Dorsolateral prefrontal cortex (tissue), 122 donors: ENCODE measurements at places on chromosomes 2 and 18.

DNA sequence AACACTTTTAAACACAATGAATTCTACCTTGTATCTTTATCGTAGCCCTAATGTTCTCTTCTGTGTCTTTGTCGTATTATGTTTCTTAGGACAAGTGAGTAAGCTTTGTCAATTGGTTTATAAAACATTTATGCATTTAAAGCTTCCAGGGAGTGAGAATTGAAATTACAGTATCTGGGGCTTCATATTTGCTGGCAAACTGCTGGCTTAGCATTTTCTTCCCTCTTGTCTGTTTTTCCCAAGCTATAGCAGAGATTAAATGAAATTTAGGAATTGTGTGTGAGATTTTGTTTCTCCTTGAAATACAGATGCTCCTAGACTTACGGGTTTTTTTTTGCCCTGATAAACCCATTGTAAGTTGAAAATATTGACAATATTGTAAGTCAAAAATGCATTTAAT is 73.3 kb downstream of the FMNL2 start:
- no peak for DNase-seq

- DNase-seq, result no peak
Measured at GRCh38 chr2:196341277-196341841, 170.0 kb upstream of the STK17B start.

GRCh38 chr2:4873876-4874593 is 818.1 kb upstream of the SOX11 start:
- DNase-seq, result no peak

GRCh38 chr2:197978971-197979370 is 174.6 kb downstream of the PLCL1 start:
- DNase-seq, result no peak

DNA sequence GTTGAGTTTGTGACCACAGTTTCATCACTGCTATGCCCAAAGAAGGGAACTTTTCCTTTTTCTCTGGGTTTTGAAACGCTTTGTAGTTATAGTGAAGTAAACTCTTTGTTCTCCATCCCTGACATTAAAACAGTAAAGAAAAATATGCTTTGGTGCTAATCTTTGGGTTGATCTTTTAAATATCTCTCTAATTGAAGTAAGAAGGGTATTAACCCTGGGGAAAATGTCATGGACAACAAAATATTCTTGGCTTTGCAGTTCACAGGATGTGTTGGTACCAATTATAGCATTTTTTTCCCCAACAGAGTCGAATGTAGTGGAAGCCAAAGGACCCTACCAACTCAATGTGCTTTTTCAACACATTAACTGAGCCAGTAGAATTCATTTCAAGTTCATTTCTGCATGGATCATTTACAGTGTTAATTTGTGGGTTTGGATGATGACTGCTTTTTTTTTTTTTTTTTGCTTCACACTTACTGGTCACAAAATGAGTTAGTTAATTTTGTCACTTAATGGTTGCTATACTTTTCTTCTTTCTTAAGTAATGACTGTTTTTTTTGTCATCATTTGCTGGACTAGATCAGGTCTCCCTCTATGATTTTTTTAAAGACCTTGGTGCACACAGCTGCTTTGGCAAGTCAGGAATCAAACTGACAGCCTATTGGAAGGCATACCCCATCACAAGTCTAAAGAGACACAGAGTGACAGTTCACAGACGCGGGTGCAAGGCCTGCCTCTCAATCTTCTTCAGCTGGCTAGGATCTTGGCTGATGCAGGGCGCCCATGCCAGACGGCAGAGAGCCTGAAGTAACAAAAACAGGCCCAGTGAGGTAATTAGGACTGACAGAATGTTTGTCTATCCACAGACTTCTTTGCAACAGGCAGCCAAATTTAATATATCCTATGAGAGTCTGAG is 98.8 kb upstream of the MMADHC start:
- no peak for DNase-seq

DNA sequence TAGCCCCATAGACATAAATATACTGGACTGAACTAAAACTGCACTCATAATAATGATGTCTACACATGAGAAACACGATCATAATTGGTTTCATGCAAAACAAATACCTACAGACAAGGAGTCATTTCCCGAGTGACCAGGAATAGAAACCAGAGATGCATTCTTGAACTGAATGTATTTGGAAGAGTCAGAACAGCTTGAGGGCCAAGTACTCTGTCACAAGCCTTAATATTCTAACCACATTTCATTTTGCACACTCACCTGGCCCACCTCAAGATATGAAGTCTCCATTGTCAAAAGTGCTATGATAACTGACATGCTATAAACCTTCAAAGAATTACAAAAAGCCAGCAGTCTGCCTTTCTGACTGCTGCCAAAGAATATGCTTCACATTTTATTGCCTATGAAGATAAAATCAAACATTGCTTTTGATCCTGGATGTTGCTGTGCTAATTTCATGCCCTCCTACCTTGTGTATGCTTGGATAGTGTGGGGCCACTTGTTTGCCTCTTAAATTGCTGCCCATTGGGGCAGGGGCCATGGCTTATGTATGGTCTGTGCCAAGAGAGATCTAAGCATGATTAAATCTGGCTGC is 18.9 kb upstream of the ASAP2 start:
- no peak for DNase-seq

DNA sequence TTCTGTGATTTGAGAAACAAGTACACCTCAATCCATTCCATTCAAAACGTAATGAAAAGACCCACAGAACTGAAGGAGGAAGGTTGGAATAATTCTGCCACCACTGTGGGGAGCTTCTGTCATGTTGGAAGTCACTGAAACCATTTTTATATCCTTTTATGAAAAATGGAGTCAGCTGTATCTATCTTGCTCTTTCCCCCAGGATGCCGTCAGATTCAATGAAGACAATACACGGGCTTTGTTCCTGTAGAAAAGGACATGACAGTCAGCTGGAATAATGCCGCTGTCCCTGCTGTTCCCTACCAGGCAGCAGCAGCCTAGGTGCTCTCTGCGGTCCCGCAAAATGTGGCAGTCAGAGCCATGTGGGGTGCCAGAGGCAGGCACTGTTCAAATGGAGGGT is 52.5 kb upstream of the APCDD1 start:
- no peak for DNase-seq

DNA sequence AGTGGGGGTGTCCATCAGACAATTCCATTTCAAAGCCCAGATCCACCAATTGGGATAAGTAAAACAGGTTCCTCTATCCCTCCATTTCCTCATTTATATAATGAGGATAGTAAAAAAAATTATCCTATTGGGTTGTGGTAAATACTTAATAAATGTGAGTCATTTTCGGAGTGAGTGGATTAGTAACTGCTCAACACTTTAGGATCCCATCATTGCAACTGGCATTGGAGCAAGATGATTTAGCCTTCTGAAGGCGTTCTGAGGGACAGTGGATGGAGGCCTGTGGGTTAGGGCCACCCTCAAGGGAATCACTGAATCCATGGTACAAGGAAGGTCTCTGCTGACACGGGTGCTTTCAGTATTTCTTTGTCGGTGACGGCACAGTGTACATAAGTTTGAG is 108.6 kb upstream of the FZD7 start:
- DNase-seq, result no peak

DNA sequence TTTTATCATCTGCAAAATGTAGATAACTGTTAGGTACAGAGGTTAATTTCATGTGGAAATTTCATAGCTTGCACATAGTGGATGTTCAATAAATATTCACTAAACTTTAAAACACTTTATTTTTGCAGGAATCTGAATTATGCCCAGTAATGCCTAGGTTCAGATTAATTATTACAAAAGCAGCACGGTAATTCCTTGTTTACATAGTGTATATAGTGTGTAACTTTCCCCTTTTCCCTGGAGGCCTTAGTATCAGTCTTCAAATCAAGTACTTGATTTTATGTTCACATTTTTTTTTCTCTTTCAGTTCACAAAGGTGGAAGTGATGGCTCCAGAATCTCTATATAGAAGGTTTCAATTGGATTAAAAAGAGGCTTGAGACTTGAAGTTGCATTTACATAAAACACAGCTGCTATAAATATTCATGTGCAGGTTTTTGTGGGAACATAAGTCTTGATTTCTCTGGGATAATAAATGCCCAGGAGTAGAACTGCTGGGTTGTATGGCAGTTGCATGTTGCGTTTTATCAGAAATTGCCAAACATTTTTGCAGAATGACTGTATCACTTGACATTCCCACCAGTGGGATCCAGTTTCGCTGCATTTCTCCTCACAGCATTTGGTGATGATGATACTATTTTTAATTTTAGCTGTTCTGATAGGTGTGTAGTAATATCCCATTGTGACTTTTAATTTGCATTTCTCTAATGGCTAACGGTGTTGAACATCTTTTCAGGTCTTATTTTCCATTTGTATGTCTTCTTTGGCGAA is 27.6 kb upstream of the LGALSL start:
- no peak for DNase-seq

DNA sequence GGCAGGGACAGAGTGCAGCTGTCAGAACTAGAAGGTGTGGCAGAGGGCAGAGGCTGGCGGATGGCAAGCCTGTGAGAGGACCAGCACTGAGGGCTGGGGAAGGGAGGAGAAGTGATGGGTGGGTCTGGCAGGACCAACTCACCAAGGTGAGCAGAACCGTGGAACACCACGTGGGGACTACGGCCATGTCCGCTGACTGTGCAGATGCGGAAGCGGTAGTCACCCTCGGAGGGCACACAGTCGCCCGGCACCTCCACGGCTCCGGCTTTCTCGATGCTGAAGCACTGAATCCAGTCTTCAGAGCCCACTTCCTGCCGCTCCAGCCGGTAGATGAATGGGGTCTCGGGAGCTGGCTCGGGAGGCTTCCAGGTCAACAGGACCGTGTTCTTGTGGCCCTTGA is 4.2 kb downstream of the OBSL1 start:
- DNase-seq, result no peak
